ENCODE measurements at places on chromosomes 7 and 10. TPM values are rescaled to one million over a fixed set of nuclear protein-coding genes. Genes with fewer than 3 reads are reported as not detected.

The ELAPOR2 gene
- total RNA-seq: 7.7 TPM

The KEL gene
- total RNA-seq: not detected

The LIPF gene
- not detected for total RNA-seq

The TIMM23B gene
- 20.4 TPM for total RNA-seq

The CAV2 gene
- 94.8 TPM for total RNA-seq

The ANKRD61 gene
- total RNA-seq: 0.37 TPM

Data from HT1080 (cell line).